ENCODE measurements at places on chromosomes 5 and 9.

DNA sequence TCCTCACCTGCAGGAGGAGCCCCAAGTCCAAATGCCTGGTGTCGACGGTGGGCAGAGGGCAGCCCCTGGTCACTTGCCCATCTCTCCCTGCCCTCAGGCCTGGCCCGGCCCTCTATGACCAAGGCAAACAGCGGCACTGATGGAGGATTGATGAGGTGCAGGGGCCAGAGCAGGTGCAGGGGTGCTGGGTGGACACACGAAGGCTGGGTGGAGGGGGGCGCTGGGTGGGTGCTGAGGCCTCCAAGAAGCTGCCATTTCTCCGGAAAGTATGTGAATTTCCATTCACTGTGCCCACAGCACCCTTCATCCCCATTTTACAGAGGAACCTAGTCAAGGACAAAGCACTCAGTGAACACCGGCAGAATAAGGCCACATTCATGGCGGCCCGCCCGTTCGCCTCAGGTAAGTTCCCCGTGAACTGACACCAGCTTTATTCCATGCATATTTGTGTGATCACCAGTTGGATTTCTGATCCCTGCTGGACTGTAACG, 143.8 kb upstream of the PPP1R26 start:
- no peak for DNase-seq

DNA sequence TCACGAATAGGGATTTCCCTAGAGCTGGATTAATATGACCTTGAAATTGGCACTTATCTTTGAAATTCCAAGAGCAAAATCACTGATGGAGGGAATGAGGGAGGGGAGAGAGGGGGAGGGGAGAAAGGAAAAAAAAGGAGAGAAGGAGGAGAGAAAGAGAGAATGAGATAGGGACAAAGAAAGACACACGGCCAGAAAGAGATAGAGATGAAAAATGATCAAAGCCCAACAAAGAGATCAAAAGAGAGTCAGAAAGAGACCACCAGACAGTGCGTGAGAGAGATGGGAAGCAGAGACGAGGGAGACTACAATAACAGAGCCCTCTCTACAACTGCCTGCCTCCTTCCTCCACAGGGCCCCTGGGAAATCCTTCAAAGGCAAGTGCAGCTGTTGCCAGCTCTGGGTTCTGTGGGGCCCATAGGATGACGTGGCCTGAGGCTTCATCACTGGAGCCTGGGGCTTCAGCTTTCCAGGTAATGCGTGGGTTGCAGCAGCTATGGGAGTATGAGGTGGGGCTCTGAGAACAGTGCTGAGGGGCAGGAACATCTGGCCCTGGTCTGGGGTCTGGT, 58.3 kb upstream of the SHB start:
- DNase-seq = no peak

- no peak for DNase-seq
Measured at GRCh38 chr9:15310107-15310850, 3.3 kb upstream of the TTC39B start.

- DNase-seq = no peak
Measured at GRCh38 chr9:69411931-69412740, 87.1 kb downstream of the ENTREP1 start.

GRCh38 chr5:39440958-39441624, 16.3 kb upstream of the DAB2 start:
- DNase-seq = no peak

DNA sequence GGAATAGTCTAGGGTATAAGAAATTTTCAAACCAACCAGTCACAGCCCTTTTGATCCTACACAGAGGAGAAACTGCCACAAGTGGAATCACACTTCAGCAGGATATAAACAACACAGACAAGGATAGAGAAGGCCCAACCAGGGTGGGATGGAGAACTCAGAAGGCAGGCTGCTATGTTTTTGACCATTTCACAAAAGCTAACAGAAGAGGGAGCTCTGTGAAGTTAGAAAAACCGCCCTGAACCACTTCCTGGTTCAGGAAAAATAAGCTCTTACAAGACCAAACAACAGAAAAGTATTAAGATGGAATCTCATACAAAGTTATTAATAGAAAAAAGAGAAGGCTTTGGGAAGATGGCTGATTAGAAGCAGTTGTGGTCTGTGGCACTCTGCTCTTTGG, 960 bp upstream of the IFNB1 start:
- no peak for DNase-seq

DNA sequence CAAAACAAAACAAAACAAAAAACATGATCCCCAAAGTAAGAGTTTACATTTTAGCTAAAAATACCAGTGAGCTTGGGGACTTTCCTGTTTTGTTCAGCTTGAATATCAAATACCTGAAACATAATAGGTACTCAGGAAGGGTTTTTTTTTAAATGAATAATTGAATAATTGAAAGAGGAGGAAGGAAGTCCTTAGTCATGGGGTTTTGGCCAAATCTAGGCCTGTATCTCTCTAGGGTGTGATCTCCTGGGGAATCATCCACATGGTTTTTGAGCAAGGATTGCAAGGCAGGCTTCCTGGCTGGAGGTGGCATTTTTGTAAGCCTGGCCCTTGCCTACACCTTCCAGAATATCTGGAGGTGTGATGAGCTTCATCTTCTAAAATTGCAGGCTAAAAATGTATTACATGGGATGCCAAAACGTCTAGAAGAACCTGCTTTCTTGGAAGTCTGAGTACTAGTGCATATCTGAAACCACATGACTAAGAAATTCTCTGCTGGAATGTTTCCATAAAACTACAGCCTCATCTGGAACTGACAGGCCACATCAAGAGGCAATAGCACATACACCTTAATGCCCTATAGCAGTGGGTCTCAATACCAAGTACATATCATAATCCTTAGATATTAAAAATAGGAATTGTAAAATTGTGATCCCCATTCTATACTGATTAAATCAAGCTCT, 10.4 kb downstream of the C9 start:
- no peak for DNase-seq

DNA sequence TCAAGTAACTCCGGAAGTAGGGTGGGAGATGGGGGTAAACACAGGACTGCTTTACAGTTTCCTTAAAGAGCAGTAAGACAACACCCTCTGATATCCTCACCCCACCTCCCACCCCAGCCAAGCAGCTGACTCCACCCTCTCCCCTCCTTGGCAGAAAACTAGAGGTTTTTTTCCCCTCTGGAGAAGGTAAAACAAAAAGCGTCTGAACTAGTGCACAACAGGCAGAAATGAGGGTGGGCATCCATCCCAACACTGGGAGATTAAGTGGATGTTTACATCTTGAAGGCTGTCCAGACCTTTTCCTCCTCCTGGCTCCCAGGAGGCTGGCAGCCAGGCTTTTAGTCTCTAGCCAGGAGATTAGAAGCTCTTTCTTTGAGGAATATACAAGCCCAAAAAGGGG, 13.9 kb upstream of the CTNNAL1 start:
- no peak for DNase-seq

DNA sequence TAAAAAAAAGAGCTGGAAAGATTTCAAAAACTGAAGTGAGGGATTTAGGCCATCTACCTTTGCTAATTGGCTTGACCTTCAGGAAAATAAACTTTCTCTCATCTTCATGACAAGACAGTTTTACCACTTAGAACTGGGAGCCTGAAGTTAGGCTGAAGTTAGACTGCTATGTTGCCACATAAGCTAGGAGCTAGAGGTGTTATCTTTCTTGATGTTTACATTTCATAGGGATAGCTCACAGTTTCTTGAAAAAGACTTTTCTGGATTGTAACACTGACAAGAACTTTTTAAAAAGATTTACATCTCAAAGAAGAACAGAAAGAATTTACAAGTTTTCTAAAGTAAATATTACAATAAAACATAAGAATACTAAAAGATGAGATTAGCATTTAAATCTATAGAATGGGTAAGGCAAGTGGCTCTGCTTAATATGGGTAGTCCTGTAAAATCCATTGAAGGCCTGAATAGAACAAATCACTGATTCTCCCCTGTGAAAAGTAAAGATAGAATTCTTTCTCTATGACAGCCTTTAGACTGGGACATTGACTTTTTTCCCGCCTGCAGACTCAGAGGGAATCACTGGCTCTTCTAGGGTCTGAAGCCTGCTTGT, 1665.4 kb upstream of the CDH9 start:
- DNase-seq = no peak

GRCh38 chr5:120088412-120088811, 375.7 kb upstream of the PRR16 start:
- no peak for DNase-seq

DNA sequence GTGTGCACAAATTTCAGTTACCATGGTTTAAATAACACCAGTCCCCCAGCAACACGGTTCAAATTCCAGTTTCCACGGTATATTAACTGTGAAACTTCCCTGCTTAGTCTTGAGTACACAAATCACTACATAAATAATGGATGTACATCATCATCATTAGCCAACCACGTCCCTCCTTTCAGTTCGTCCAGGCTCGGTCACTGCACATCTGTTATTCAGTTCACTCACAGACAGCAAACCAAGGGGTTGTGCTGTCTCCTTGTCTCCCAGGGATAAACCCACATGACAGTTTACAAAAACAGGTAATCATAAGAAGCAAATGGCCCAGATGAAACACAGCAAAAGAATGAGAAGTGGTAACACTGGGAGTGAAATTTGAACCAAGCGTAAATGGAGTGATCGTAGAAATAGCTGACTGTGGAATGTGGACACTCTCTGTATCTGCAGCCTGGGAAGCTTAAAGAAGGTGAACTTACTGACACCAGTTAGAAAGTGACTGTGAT, 61.0 kb upstream of the RAD23B start:
- DNase-seq = no peak

DNA sequence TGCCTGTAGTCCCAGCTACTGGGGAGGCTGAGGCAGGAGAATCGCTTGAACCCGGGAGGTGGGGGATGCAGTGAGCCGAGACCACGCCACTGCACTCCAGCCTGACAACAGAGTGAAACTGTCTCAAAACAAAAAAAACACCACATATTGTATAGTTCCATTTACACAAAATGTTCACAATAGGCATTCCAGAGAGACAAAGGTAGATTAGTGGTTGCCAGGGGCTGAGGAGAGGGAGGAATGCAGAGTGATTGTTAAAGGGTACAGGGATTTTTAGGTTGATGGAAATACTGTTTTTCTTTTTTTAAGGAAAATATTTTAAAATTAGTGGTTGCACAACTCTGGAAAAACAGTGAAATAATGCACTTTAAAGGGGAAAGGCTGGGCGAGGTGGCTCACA, 19.6 kb downstream of the ETF1 start:
- DNase-seq = no peak

DNA sequence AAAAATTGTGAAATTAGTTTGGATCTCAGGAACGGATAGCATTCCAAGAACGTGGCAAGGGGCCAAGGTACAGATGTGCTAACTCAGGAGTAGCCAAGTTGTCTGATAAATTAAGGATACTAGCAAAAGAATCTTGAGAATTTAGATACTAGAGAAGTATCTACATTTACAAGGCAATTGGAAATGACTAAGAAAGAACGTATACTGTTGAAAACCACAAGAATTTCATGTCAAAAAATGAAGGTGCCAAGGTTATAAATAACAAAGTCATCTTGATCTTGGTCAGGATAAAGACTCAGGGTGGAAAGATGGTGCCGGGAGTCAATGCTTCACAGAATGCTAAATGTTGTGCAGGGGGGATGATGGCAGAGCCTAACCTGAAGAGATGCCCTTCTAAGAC, 19.2 kb downstream of the CAPSL start:
- no peak for DNase-seq

- peak; percentile 41 for DNase-seq
Measured at GRCh38 chr9:35569206-35569605, 35.9 kb upstream of the TESK1 start.

GRCh38 chr9:95796029-95796428, 79.5 kb upstream of the ERCC6L2 start:
- no peak for DNase-seq

GRCh38 chr9:70065572-70065971, 21.9 kb downstream of the MAMDC2 start:
- DNase-seq = no peak

DNA sequence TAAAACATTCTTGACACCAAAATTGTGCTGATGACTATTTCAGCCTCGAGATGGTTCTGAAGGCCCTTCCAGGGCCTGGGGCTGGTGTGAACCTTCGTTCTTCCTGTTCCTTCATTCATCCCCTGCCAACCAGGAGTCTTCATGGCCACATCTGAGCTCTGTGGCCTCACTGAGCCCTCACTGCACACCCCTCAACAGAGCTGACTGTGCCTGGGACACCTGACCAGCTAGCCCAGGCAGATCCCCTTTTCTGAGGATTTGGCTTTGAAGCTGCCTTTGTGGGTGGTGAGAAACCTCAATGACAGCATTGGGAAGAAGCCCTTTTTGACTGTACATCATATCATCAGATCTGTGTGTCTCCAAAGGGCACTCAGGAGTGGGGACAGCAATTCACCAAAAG, 13.8 kb downstream of the AK8 start:
- DNase-seq = no peak
